ENCODE measurements at places on chromosomes 16 and 17.

GRCh38 chr16:81676066-81676882, 102.8 kb upstream of the PLCG2 start:
- no peak for DNase-seq

- no peak for DNase-seq
These were observed 3.6 kb downstream of the TP53I13 start for GRCh38 chr17:29571883-29572681.

- DNase-seq = no peak
These were observed 579 bp upstream of the LRRC59 start for GRCh38 chr17:50397919-50398285.

DNA sequence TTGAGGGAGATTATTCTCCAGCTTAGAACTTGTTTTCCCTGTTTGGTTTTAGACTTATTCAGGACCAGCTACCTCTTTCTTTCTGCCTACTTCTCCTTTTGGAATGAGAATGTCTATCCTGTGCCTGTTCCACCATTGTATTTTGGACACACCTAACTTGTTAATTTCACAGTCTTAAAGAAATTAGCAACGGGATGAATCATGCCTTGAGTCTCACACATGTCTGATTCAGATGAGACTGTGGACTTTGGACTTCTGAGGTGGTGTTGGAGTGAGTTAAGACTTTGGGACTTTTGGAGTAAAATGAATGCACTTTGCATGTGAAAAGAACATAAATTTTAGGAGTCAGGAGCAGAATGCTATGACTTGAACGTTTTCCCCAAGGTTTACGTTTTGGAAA, 581.4 kb downstream of the CDH11 start:
- DNase-seq = no peak

- DNase-seq = no peak
These were observed 87.3 kb downstream of the TMEM100 start for GRCh38 chr17:55635253-55635914.

GRCh38 chr16:80846680-80847079, 42.3 kb upstream of the CDYL2 start:
- DNase-seq = no peak

DNA sequence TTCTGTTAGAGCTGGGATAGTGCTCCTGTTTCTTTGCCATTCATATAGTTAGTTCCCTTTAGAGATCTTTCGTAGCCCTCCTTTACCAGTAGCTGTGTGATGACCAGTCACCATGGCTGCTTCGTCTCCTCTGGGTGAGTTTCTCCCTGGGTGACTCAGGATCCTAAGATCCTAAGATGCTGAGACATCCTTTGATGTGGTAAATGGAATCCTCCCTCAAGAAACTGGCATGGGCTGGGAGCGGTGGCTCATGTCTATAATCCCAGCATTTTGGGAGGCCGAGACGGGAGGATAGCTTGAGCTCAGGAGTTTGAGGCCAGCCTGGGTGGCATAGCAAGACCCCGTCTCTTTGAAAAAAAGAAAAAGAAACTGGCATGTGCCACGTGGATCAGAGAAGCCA, 5.9 kb downstream of the PHAF1 start:
- DNase-seq = no peak

DNA sequence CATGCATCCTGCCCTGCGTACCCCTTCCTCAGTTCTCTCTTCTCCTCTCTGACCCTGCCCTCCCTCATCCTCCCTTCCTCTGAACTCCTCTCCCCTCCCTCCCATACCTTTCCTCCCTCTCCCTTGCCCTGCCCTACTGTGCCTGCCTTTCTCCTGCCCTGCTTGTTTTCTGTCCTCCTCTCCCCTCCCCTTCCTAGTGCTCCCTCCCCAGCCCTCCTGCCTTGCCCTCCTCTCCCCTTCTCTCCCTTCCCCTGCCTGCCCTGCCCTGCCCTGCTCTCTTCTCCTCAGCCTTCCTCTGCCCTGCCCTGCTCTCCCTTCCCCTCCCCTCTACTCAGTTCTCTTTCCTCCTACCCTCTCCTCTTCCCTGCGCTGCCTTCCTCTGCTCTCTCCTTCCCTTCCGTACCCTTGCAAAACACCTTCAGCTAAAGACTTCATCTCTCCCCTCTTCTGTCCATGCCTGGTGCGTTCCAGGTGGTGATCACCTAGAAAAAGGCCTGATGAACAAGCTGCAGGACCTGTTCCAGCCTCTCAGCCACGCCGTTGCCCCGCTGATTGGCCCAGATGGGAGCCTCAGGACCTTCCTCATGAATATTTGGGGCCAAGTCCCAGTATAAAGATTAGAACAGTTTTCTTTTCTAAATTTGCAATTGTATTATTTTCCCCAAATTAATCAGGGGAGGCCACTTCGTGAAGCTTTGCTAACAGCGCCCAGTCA, 290.5 kb downstream of the CPPED1 start:
- no peak for DNase-seq

DNA sequence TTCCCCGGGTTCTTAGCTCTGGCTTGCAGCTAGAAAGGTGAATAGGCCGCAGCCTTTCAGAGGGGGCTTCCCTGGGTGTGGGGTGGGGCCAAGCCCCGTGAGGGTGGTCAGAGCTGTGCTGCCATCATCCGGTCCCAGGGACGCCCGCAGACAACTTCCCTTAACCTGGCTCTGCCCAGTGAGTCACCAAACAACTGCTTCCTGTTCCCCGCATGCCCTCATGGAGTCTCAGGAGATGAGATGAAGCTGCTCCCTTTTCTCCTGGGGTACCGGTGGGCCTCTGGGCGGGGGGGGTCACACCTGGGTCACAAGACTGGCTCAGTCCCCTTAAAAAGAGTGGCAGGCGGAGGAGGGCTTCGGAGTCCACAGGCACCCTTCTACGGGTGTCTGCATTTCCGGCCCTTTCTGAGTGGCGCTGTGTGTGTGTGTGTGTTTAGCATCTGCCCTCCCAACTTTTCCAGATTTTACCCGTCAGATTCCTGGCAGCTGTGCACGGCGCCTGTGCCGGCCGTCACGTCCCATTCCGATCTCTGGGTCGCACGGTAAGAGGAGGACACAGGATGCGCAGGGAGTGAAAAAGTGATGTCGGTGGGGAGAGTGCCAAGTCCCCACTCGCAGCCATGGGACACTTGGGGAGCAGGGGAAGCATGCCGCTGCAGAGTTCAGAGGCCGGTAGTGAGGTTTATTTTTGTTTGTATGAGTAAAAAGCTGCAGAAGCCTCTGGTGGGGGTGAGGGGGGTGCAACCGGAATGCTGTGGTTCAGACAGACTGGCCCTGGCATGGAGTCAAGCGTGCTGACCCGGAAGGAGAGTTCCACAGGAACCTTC, 16.8 kb downstream of the HIC1 start:
- DNase-seq = no peak

DNA sequence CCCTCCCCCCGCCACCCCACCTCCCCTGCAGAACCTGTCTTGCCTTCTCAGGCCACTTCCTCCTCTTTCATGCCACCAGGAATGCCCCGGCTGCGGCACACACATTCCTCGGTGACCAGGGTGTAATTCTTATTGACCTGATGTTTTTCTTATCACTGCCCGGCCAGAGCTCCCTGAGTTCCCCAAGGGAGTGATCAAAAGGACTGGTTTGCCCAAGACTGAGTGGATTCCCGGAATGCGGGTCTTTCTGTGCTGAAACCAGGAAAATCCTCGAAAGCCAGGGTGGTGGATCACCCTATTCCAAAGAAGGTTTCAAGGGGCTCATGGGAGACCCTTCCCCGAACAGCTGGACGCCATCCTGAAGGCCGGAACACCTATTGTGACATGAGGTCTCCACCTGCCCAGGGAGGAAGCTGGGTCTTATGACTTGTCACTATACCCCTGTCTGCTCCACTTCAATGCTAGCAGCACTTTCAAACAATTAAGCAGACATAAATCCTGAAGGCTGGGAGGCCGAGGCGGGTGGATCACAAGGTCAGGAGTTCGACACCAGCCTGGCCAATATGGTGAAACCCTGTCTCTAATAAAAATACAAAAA, 53.0 kb upstream of the RPL38 start:
- DNase-seq = peak; percentile 30
